Activated B cell treated with CpG ODN at 0.5 μM for 24 hours (primary cell): ENCODE measurements at places on chromosomes 12 and 14.

GRCh38 chr14:74019408-74020137 is 424 bp downstream of the BBOF1 start:
- DNase-seq, result no peak

GRCh38 chr12:7915661-7916403 is 20.2 kb downstream of the SLC2A3 start:
- no peak for DNase-seq

- no peak for DNase-seq
Measured at GRCh38 chr12:14880890-14881453, 4.7 kb downstream of the MGP start.

- peak; percentile 57 for DNase-seq
Measured at GRCh38 chr12:53499266-53500141, at the start of gene MAP3K12. TSS of gene MAP3K12 (minus strand) at chr12:53499458. CDS start at chr12:53487391, 12,067 bp downstream.

GRCh38 chr14:82725213-82725612 is 1191.6 kb upstream of the SEL1L start:
- no peak for DNase-seq

- DNase-seq, result peak; percentile 89
Measured at GRCh38 chr14:64914237-64915028, at the start of gene CHURC1. TSS of gene CHURC1 (plus strand) at chr14:64914455. CDS start at chr14:64914496, 41 bp downstream.

GRCh38 chr14:68823434-68824206 is 30.8 kb upstream of the ZFP36L1 start:
- no peak for DNase-seq

GRCh38 chr12:1360441-1361210 is 233.8 kb downstream of the FBXL14 start:
- DNase-seq, result no peak

- DNase-seq, result no peak
Measured at GRCh38 chr12:22250762-22251161, 83.7 kb downstream of the ST8SIA1 start.
